Stimulated activated CD8-positive, alpha-beta memory T cell treated with anti-CD3 and anti-CD28 coated beads, Interleukin-7, amount 100 ng/mL, for 1 hour (primary cell): ENCODE measurements at places on chromosomes 1 and 21.

DNA sequence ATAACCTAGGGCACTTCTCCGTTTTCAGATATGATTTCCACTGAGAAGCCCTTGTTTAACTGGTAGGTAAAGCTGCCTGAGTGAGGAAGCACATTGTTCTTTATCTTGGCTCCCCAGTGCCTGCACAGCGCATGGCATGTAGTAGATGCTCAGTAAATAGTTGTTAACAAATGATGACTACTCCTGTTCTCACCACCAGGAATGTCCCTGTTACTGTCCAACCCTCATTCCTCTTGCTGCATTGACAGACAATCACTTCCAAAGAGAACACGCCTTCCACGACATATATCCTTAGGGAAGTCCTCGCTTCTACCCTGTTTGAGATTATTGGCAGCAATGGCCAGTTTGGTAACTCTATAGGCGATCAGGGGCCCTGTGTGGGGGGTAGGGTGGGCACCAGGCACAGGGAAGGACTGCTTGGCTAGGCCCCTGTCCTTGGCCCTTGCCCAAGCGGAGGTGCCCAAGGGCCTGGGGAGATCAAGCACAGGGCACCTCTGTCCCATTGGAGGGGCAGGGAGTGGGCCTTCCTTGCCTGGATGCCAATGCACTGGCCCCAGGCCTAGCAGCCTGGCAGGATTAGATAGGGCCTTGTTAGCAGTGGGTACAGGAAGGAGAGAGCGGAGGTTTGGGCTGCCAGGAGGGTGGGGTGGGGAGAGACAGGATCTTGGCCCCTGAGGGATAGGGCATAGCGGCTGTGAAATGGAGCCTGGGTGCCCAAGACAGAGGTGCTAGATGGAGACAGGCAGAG is 10.2 kb downstream of the NES start:
- no peak for DNase-seq

- no peak for DNase-seq
Observed at GRCh38 chr1:93758842-93759515, 77.3 kb upstream of the BCAR3 start.

DNA sequence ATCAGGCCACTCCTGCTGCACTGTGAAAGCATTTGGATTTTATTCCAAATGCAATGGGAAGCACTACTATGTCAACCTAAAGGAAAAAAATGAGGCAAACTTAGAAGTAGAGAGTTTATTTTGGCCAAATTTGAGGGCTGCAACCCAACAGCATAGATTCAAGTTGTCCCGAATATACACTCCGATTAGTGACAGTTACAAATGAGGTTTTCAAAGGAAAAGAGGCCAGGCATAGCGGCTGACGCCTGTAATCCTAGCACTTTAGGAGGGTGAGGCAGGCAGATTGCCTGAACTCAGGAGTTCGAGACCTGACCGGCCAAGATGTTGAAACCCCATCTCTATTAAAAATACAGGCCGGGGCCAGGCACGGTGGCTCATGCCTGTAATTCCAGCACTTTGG is 78.9 kb upstream of the PUM1 start:
- DNase-seq = no peak

- no peak for DNase-seq
Observed at GRCh38 chr21:34557261-34557660, 45.3 kb upstream of the KCNE1 start.

GRCh38 chr1:222373216-222373615 is 174.7 kb downstream of the HHIPL2 start:
- DNase-seq = no peak

GRCh38 chr1:43011020-43011419 is 52.4 kb upstream of the SLC2A1 start:
- DNase-seq = no peak

DNA sequence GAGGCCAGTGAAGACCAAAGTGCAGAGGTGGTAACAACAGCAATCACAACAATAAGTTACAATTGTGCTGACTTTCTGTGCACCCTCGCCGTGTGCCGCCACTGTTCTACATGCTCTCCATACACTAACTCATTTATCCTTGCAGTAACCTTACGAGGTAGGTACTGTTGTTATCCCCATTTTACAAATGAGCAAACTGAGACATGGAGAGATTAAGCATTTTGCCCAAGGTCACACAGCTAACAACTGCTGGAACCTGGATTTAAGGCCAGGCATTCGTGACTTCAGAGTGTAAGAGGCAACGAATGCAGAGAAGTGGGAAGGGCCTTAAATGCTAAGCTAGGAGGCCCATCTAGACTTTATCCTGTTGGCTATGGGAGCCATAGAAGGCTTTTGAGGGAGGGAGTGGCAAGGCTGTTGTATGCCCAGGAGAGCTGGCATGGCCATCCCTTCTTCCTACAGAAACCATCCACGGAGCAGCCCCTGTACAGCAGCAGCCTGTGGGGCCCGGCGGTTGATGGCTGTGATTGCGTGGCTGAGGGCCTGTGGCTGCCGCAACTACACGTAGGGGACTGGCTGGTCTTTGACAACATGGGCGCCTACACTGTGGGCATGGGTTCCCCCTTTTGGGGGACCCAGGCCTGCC is 36.6 kb downstream of the AZIN2 start:
- no peak for DNase-seq

DNA sequence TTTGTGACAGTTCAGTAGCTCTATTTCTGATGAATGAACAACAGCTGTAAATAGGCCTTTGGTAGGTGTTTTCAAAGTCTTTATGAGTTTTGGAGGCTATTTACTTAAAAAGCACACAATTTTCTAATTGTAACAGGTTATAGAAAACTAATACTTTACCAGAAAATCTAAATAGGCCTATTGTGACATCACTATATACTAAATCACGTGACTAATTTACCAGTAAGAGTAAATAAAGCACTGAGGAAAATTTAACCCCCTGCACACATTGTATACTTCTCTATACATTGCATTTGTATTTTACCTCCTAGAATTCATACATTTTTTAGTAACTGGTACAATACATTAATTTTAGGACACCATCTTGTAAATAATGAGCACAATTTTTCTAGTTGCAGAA is 15.0 kb downstream of the KRTAP26-1 start:
- DNase-seq = no peak

- DNase-seq = peak; percentile 19
Observed at GRCh38 chr21:14523234-14523633, 22.9 kb downstream of the SAMSN1 start.

- peak; percentile 77 for DNase-seq
Observed at GRCh38 chr1:43172527-43172972, 420 bp downstream of the CFAP57 start.

DNA sequence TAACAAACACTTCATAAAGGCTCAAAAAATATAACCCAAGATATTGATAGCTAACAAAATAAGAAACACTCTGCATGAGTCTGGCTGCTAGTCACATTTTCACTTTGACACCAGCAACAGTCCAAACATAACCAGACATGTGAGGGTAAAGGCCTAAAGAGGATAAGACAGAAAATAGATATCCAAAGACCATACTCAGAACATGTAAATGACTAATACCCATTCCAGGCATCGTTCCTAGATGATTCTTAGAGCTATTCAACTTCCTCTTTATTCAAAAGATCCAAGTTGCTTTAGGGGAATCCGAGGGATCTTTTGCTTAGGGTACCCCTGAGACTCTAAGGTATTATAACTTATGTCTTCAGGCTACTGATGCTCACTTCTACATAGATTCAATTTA is 5.1 kb downstream of the COL24A1 start:
- DNase-seq = no peak

GRCh38 chr1:227559499-227559898 is 3.9 kb upstream of the ZNF678 start:
- DNase-seq = no peak

GRCh38 chr1:147605591-147605990 is 64.3 kb downstream of the BCL9 start:
- DNase-seq = no peak

DNA sequence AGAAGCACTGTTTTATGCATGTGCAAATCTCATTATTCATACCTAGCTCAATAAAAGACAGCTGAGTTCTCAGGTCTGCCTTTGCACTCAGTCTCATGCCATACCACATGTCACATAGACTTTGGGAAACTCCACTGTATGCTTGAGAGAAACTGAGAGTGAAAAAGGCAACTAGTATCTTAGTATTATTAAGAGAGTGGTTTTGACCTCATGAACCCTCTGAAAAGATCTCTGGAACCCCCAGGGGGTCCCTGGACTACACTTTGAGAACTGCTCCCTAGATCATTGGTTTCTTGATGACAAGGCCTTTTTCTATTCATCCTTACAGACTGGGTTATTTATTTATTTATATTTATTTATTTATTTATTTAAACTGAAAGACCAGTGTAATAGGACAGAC is 3.7 kb upstream of the RHEX start:
- no peak for DNase-seq

DNA sequence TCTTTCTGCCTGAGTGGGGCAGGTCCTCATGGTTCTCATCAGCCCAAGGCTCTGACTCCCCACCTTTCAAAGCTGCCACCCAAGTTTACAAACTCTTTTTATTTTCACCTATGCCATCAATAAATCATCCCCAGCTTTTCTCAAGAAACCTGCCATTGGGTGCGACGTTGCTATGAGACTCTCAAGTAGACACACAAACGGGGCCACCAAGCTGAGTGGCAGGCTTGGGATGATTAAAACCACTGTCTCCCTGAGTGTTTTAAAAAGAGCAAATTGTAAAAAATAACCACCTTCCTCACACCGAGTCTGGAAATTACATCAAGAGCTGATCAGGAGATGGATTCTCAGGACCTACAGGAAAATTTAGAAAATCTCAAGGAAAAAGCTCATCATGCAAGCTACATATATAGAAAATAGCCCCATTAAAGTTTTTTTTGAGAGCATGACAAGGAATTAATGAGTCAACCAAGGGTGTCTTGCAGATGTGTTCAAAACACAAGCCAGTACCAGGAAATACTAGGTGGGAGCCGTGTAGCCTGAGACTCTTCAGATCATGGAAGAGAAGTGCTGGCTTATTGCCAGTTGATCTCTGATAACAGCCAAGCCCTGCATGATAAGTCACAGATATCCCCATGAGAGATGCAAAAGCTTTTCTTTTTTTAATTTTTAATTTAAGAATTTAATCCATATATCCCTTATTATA is 158.4 kb upstream of the BACE2 start:
- no peak for DNase-seq
